ENCODE measurements at places on chromosomes 7 and 10.
A peak's percentile ranks its signal among the peaks of the same experiment; 100 is the strongest.

DNA sequence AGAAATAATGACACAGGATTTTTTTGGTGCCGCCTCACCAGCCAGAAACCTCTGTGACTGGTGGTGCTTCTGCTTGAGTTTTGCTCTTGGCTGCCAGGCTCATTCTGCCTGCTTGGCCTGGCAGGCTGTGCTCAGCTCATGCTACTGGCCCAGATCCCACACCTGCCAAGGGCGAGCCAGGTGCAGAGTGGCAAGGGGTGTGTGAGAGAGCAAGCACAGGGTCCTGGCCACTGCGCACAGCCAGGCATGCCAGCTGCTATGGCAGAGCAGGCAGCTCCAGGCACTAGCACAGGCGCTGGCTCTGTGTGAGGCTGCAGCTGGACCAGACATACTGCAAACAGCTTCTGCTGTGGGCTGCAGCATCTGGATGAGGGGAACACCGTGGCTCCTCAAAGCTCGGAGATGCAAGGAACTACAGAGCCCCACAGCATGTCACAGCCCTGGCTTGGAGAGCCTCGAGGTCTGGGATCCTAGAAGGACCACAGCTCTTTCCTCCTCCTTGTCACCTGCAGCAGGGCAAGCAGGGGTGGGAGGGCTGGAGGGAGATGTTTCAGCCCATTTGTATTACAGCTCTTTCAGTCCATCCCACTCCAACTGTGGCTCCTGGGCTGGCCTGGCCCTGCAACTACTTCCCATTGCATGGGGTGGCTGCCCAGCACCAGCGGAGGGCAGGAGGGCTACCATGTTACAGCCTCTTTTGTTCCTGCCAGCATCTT is 313.4 kb upstream of the SEMA3C start:
- DNase-seq = no peak

GRCh38 chr10:91349381-91349780 is 60.8 kb upstream of the HECTD2 start:
- no peak for DNase-seq

DNA sequence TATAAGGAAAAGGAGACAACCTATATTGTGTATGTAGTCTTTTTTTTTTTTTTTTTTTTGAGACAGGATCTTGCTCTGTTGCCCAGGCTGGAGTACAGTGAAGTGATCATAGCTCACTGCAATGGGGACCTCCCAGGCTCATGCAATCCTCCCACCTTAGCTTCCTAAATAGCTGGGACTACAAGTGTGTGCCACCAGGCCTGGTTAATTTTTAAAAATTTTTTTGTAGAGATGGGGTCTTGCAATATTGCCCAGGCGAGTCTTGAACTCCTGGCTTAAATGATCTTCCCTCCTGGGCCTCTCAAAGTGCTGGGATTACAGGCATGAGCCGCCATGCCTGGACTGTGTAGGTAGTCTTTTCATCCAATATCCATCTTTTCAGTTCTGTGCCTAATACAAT is 78.7 kb upstream of the ARHGAP21 start:
- no peak for DNase-seq

DNA sequence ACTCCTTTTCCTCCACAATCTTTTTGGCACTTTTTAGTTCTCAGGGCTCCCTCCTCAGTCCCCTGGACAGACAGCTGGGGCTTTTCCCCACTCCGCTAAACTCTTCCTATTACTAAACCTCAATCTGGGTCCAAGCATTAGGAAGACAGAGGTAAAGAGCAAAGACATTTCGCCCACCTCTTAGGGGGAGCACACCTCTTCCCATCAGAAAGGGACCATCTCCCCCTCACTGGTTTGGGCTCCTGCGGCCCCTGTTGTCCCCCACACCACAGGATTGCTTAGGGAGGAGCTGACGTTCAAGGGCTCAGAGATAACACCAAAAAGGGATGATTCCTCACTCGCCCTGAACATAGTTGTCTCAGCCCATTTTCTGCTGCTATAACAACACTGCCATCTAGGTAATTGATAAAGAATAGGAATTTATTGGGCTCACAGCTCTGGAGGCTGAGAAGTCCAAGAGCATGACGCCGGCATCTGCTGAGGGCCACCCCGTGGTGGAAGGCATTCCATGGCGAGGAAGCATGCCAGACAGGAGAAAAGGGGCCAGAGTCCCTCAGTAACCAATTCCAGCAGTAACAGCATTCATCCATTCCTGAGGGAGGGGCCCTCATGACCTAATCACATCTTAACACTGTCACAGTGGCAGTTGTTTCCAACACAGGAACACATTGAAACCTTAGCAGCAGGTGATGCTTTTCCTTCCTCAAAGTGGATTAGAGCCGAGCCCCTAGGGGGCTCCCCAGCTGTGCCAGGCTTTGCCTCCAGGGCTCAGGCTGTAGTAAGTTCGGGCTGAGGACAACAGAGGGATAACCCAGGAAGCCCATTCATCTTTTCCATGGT is 209.6 kb downstream of the EBF3 start:
- no peak for DNase-seq

GRCh38 chr7:22997871-22998518 is 15.9 kb downstream of the HYCC1 start:
- no peak for DNase-seq

GRCh38 chr10:100501423-100501822 is 18.2 kb downstream of the SEC31B start:
- DNase-seq = no peak

- DNase-seq = no peak
Measured at GRCh38 chr10:29502351-29502750, 132.4 kb downstream of the SVIL start.

DNA sequence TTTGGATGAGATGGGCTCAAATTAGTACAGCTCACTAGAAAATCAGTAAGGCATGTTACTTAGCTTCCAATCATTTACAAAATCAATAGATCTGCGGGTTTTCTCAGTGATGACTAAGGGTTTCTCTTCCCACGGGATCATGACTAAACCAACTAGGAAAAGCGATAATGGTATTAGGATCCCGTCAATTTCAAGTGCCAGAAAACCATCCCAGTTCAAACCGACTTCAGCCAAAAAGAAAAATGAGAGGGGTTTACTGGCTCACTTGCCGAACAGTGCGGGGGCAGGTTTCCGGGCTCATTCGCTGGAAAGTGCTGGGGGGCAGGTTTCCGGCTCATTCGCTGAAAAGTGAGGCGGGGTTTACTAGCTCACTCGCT is 62.1 kb upstream of the LYZL2 start:
- DNase-seq = no peak

DNA sequence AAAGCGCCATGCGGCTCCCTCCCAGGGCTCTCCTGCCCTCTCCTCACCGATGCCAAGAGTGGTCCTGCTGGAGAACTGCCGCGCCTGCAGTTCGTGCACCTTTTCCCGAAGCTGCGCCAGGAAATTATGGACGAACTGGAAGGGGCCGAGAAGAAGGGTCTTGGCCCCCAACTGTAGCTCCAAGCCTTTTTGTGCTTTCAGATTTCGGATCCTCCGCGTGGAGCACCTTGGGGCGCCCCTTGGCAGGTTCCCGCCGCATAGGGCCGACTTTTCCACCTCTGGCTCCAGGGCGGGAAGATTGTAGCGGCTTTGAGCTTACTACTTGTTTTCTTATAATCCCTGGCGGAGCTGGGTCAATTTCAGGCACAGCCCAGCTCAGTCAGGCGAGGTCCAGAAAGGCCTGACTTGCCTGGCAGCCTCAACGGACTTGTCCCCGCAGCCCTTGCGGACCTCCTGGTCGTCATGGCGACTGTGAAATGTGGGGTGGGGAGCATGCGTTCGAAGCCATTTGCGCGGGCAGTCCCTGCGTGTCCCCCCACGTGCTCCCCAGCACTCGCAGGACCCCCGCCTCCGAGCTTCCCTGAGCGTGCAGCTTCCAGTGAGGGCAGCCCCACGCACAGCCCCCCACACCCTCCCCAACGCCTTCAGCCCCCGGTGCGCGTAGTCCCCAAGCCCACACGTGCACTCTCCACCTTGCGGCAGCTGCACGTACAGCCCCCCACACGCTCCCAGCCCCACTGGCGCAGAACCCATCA is 129.9 kb downstream of the KBTBD2 start:
- no peak for DNase-seq

DNA sequence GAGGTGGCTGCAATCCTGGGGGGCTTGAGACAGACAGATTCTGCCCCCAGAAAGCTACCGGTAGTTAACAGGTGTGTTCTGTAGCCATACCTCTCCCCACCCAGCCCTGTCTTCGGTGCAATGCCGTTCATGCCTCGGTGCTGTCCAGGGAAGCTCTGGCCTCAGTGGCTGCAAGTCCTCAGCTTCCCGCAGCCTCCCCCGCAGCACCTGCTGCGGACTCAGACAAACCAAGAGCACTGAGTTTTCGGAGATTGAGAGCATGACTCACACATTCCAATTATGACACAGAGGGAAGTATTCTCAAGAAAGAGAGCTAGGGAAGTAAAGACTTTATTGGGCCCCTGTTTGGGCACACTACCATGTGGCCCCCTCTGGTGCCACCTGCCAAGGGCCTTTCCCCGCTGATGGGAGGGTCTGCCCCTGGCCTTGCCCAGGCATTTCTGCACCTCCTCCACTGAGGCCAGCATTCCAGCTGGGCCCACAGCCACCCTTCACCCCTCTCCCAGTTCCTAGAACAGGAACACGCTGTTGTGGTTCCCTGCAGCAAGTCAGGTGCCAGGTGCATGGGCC is 30.2 kb upstream of the EZH2 start:
- DNase-seq = no peak

GRCh38 chr10:12617191-12618175 is 268.1 kb downstream of the CAMK1D start:
- no peak for DNase-seq

- no peak for DNase-seq
Measured at GRCh38 chr7:134866617-134867016, 87.2 kb downstream of the CALD1 start.

GRCh38 chr7:35384761-35385700 is 131.1 kb upstream of the TBX20 start:
- no peak for DNase-seq

DNA sequence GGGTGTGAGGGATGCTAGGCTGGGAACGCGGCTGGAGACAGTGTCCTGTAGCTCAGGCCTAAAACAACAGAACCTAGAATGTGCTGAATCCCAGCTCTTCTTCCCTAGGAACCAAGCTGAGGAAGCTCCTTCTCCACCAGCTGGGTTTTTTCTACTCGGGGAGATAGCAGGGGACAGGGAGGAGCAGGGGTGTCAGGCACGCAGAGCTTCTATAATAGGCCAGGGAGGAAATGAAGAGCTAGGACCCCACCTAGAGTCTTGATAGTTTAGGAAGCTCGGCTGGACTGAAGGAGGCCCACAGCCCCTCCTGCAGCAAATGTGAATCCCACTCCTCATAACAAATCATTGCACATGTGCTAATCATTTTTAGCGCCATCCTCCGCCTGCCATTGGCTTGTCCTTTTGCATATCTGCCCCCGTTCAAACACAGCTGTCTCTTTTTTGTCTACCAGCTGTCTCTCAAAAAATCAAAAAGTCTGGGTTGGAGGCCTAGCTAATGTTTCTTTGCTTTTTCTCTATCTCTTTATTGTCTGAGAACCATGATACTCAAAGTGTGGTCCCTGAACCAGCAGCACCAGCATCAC is 24.1 kb upstream of the FAM180A start:
- no peak for DNase-seq

GRCh38 chr7:47948141-47948790 is at the start of gene PKD1L1:
Gene PKD1L1 (minus strand): TSS chr7:47948466. CDS start chr7:47948440, 26 bp downstream.
- no peak for DNase-seq

GRCh38 chr7:30389791-30390190 is 88.8 kb downstream of the NOD1 start:
- no peak for DNase-seq

DNA sequence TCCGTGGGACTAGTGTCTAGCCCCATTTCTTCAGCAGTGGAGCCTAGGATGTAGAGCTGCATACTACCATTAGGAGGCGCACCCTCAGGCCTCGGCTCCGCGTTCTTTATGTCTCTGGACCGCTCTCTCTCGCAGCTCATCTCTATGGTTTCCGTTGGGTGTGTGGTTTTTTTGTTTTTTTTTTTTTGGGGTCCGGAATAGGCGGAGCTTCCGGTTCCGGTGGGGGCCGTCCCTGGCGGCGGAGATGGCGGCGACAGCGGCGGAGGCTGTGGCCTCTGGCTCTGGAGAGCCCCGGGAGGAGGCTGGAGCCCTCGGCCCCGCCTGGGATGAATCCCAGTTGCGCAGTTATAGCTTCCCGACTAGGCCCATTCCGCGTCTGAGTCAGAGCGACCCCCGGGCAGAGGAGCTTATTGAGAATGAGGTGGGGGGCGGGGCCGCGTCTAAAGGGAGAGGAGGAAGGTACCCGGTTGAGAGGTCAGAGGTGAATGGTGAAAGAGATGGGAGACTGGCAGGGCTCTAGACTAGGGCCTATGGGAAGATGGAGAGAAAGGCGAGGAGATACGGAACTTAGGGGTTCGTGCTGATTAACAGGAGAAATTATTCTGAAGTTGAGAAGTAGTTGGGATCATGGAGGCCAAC is at the start of gene HIF1AN:
TSS of gene HIF1AN (plus strand) at position 229 of the 639 bp plus-strand sequence. CDS start at position 245, 16 bp downstream.
- peak; percentile 84 for DNase-seq

DNA sequence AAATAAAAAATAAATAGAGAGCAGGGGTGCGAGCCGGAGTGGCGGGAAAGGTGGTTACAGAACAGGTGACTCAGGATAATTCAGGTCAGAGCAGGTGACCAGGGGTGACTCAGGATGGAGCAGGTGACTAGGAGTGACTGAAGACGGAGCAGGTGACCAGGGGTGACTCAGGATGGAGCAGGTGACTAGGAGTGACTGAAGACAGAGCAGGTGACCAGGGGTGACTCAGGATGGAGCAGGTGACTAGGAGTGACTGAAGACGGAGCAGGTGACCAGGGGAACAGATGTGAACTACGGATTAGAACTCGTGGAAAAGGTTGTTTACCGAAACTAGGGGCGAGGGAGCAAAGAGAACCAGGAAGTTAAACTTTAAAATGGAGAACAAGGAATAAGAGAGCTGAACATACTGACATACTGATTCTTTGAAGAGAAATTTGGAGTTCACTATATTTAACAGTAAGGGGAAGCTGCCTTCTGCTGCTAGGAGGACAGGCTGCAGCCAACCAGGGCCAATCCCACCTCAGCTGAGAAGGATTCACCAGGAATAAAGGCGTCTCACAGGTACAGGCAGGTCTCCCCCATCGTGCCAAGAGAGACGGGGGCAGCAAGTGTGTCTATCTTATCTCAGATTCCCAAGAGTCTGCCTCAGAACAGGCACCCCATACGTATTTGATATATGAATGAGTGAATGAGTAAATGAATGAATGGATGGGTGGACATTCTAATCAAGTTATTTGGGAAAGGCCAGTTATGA is 101.3 kb downstream of the CPXM2 start:
- DNase-seq = peak; percentile 14

- DNase-seq = no peak
Measured at GRCh38 chr10:87651801-87652200, 7.9 kb upstream of the PAPSS2 start.

DNA sequence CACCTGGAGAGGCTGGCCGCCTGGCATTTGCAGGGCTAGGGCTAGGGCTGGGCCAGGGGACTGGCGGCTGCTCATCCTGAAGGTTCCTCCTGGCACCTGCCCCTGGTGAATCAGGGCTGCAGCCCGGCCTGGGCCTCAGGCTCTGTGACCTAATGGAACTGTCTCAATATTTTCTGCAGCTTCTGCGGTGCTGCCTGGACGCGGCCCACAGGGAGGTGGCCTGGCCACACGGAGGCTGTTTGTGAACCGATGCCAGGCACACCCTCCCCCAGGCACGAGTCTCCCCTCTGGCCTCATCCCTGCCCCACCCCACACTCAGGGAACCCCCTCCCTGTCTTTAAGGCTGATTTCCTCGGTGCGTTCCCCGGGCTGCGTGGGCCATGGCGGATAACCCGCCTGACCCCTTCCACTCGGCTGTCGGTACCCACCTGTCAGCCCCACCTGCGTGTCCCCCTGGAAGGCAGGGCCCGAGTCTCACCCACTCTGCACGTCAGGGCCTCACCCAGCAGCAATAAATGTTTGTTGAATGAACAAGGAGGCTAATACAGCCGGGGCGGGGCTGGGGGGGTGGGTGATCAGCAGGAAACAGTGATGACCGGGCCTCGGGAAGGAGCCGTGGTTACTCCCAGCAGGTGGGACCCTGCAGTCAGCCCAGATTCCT is 54.5 kb upstream of the DNAJB6 start:
- DNase-seq = no peak
